Urinary bladder (tissue), 4 donors: ENCODE measurements at places on chromosomes 3 and 15. TPM values are rescaled to one million over a fixed set of nuclear protein-coding genes. Genes with fewer than 3 reads are reported as not detected.

Gene LRRC31
- not detected for total RNA-seq

GRCh38 chr3:123694366-123695087 lies 109.7 kb upstream of the HACD2 start:
- DNase-seq: no peak

DNA sequence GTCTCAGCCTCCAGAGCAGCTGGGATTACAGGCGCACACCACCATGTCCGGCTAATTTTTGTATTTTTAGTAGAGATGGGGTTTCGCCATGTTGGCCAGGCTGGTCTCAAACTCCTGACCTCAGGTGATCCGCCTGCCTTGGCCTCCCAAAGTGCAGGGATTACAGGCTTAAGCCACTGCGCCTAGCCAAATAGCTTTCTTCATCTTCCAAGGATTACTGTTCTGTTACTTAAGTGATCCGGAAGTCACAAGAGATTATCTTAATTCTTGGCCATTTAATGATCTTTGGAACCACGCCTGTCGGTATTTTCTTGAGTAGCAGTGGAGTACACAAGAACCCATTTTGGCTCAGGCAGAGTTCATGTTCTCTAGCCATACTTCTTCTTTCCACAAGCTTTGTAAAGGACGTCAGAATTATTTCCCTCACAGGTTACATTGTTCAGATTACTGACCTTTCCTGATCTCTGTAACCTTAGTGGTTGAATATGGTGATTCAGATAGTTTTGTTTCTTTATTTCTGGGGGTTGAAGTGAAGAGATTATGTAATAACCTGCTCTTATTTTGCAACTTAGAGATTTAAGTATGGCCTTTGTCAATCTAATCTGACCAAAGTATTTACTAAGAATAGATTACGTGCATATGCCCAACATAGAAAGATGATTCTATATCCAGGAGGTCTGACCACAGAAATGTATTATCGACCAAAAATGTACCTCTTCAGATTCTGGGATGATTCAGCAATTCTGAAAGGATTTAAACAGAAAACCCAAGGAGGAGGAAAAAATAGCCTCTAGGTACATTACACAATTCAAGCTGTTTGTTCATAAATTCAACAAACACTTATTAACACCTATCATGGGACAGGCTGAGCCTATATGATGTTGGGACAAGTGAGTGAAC lies 132.2 kb downstream of the GREM1 start:
- DNase-seq: no peak

- DNase-seq: no peak
These were observed 28.9 kb upstream of the BHLHE40 start for GRCh38 chr3:4950351-4950784.

Gene LRRN1
- 18.2 TPM for total RNA-seq

Gene UCN2
- 0.69 TPM for total RNA-seq

DNA sequence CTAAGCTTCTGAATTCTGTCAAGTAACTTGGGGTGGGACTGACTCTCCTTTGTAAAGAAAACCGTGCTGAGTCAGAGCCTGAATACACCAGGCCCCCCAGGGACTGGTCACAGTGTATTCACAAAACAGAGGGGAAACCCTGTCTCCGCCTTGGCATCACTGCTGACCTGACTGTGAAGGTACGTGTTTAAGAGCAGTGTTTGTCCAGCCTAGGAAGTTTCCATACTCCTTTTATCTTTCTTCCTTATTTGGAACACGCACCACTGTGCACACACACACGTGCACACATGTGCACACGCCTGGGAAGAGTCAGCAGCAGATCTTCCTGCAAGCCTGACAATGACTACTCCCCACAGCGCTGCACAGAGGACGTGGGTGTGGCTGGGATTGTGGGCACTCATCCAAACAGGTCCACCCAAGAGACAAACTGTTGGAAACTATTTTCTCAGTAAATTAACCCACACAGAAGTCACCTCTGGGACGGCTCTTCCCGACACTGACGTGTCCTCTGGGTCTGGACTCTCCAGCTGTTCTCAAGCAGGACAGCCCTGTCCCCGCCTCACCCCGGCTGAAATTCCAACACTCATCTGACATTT lies 87.7 kb downstream of the ATP10A start:
- DNase-seq: no peak

Gene ERICH6
- total RNA-seq: 0.21 TPM
